ENCODE measurements at places on chromosomes 7 and 10.
A peak's percentile ranks its signal among the peaks of the same experiment; 100 is the strongest.

DNA sequence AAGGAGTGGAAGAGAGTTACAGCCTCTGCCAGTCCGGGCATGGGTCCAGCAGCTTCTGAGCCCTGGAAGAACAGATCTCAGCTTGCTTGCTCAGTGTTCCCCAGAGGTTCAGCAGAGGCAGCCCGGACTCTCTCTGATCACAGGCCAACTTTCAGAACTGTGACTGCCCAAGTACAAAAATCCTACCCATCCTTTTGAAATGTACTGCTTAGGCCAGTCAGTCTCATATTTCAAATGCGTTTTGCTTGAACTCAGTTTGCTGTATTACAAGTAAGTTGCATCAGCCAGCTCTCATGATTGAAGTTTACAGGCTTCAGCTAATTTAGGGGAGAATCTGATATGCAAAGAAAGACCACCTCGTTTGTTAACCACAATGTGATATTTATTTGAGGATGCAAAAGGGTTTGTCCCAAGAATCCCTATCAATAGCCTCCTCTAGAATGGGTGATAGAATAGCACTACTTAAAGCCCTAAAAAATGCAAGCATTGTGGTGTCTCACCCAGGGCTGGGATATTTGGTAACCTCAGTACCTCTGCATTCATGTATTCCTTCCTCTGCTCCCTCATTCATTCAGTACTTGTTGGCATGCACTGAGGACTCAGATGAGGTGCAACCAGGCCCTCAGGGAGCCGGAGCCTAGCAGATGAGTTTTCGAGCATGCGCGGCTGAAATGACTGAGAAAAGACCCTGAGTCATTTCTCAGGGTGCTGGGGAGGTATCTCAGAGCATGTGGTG is 7.0 kb downstream of the AIMP2 start:
- DNase-seq = no peak

DNA sequence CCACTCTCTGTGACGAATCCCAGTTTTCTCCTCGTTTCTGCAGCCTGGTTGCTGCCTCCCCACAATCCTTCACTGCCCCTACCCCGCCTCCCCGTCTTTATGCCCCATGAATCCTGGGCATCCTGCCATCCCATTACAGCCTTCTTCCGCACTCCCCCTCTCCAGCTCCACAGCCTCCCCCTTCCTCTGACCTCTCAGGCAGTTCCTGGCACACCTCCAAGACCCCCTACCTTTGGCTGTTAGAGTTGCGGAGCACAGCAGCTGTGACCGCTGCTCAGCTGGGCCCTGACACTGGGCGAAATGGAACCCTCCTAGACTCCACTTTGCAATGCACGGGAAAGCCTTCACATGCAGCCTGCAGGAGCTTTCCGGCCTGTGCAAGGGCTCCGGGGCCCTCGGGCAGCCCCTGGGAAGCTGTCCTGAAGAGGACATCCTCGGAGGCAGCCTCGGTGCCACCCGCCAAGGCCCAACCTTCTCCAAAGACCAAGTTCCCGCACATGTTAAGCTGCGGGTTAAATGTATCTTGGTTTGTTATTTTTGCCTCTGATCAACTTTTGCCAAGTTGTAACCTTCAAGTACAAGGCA is 400.7 kb upstream of the MKI67 start:
- peak; percentile 27 for DNase-seq

GRCh38 chr7:156993021-156993924 is 17.2 kb downstream of the MNX1 start:
- DNase-seq = no peak

GRCh38 chr10:14601872-14602725 is 172.6 kb downstream of the FAM107B start:
- no peak for DNase-seq

- no peak for DNase-seq
Observed at GRCh38 chr10:72080042-72080975, 8.0 kb downstream of the SPOCK2 start.

GRCh38 chr10:88782222-88782621 is 20.3 kb upstream of the LIPM start:
- no peak for DNase-seq

GRCh38 chr10:127926455-127926854 is 19.6 kb downstream of the PTPRE start:
- no peak for DNase-seq

DNA sequence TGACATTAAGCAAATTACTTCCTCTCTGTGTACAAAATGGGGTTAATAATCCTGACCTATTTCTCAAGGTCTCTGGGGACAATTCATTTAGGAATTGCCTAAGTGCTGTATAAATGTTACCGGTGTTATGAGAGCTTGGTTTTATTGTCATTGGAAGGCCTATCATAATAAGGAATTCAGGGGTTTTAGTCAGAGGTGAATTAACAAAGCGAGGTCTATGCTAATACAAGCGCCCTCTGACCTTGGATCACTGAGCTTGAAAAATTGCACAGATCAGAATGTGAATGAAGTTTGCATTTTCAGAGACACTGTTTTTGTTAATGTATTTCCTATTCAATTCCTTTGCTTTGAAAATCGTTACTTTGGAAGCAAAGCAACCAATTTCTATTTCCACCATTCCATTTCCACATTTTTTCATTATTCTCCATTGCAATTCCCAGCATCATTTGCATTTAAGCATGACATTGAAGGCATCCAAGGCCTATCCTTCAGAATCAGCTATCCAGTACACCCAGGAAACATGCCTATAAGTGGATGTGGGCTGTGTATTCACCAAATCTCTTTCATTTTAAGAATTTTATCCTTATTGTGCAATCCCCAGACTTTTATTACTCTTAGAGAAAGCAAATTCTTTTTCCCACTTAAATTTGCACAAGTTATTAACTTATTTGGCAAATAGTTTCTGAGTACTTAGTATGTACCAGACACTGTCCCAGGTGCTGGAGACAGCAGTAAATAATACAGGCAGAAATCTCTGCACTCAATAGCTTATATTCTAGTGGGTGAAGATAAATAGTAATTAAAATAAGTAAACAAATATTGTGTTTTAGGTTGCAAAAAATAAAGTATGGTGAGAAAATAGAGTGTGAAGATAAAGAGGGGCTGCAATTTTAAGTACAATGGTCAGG is 133.1 kb downstream of the NRCAM start:
- DNase-seq = no peak

GRCh38 chr7:151420144-151420543 is 10.3 kb upstream of the WDR86 start:
- DNase-seq = no peak
